ENCODE measurements at places on chromosomes 4 and X.

GRCh38 chrX:672931-673330, 42.3 kb downstream of the SHOX start:
- no peak for DNase-seq

- no peak for DNase-seq
Observed at GRCh38 chr4:142091085-142091513, 454.7 kb downstream of the IL15 start.

GRCh38 chr4:154368060-154368459, 123.5 kb downstream of the DCHS2 start:
- no peak for DNase-seq

GRCh38 chr4:140180577-140180976, 26.6 kb upstream of the MAML3 start:
- DNase-seq: no peak

DNA sequence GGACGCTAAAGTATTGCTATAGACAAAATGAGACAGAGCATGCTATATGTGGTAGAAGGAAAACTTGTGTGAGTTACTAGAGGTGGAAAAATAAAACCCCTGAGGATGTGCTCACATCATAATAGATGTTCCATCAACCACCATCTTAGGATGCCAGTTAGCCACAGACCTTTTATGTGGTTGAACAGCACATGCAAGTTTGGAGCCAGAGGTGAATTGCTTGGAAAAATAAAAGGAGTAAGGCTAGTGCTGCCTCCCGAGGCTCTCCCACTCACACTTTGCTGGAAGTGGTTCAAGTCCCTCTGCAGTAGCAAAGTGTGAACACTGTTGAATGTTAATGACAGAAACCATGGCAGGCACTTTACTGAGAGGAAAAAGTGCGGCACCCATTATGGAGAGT, 39.4 kb upstream of the PPARGC1A start:
- DNase-seq: no peak

DNA sequence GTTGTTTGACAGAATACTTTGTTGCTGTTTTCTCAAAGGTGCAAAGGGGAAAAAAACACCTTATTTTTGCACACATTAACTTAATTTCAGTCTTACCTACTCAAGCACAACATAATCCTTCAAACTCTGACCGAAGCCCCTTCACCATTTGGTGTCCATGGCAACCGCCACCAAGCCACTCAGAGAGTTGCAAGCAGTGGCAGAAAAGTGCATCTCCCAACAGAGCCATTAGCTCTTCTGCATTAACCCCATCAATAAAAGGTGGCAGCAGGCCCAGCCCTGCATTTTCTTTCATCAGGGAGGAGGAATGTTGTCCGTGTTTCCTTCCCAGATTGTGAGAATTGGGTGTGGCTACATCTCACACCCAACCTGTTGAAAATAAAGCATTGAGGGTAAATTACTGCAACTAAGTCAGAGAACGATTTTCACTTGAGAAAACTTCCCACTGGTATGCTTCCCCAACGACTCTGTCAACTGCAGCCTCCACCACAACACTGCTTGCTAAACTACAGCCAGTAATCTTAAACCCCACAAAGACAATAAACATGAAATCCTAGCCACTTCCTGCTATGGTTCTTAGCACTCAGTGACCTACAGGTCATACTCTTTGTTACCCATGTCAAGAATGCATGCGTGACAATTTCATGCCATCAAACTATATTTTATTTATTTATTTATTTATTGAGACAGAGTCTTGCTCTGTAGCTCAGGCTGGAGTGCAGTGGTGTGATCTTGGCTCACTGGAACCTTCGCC, 154.0 kb downstream of the GRIA3 start:
- DNase-seq: no peak

DNA sequence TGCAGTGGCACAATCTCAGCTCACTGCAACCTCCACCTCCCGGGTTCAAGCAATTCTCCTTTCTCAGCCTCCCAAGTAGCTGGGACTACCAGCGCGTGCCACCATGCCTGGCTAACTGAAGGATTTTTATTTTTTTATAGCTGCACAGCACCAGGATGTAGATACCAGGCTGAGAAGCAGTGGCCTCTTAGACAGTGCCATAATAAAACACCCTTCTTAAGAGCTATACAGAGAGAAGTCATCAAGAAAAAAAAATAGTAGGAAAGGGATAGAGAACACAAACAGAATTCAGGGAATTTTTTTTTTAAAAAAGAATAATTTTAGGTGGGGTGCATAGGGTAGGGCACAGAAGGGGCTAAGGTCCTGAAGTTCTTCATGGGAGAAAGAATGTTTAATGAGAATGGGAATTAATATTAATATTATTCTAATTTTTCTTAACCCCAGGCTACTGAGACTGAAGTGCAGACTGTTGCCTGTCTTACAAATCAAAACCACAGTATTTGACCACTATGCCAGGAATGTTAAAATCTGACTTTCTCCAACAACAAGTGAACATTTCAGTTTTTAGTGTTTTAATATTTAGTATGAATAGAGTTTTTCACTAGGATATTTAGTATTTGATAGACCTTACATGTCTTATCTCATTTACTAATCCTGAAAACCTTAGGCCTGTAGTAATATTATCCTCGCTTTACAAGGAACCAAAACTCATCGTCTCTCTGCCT, 146.7 kb downstream of the KCNIP4 start:
- no peak for DNase-seq

- no peak for DNase-seq
Observed at GRCh38 chr4:151021637-151022334, 6.7 kb upstream of the LRBA start.

DNA sequence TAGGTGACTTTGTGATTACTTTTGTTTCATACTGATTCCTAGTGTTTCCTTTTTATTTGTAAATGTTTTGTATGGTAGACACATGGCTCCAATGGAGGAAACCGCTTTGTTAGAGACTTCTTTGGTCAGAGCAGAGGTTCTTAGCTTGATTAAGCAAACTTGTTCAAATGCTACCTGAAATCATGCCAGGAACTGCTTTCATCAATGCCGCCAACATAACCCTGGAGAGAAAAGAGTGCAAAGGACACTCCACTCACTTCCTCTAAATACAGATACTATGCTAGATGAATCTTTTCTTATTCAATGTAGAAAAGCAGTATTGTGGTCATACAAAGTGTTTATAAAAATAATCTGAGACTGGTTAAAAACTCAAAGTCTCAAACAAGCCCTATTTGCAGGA, 25.7 kb upstream of the COX7B2 start:
- DNase-seq: no peak

DNA sequence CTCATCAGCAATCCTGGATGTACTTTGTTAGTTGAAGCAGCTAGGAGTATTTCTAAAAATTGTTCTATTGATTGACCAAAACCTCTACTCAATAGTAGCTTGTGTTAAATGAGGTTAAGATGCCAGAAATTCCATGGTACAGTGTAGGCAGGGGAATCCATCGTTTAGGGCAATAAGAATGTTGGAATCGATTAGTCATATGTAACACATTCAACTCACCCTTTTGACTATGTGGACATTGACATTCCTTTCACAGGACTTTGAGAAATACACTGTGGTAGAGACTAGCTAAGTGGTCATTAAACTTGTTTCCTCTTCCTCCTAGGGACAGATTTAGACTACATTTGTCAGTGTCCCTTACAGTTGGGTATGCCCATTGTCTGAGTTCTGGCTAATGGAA, 40.2 kb downstream of the KDM5C start:
- DNase-seq: no peak

- no peak for DNase-seq
Observed at GRCh38 chr4:170888660-170889059, 798.9 kb upstream of the AADAT start.

DNA sequence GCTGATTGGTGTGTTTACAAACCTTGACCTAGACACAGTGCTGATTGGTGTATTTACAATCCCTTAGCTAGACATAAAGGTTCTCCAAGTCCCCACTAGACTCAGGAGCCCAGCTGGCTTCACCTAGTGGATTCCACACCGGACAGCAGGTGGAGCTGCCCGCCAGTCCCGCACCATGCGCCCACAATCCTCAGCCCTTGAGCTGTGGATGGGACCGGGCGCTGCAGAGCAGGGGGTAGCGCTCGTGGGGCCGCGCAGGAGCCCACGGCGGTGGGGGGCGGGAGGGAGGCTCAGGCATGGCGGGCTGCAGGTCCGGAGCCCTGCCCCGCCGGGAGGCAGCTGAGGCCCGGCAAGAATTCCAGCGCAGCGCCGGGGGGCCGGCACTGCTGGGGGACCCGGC, 30.7 kb downstream of the MEPE start:
- DNase-seq: no peak

DNA sequence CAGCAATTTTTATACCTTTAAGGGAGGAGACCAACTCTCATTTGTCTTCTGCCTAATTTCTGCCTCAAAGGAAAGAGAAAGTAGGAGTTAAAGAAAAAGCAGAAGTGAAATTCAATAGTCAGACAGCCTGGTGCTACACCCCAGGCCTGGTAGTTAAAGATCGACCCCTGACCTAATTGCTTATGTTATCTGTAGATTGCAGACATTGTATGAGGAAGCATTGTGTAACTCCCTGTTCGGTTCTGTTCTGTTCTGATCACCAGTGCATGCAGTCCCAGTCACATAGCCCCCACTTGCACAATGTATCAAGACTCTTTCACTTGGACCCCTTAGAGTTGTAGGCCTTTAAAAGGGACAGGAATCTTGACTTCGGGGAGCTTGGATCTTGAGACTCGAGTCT, 335.9 kb upstream of the AR start:
- DNase-seq: no peak
